ENCODE measurements at places on chromosomes 5 and 9.

DNA sequence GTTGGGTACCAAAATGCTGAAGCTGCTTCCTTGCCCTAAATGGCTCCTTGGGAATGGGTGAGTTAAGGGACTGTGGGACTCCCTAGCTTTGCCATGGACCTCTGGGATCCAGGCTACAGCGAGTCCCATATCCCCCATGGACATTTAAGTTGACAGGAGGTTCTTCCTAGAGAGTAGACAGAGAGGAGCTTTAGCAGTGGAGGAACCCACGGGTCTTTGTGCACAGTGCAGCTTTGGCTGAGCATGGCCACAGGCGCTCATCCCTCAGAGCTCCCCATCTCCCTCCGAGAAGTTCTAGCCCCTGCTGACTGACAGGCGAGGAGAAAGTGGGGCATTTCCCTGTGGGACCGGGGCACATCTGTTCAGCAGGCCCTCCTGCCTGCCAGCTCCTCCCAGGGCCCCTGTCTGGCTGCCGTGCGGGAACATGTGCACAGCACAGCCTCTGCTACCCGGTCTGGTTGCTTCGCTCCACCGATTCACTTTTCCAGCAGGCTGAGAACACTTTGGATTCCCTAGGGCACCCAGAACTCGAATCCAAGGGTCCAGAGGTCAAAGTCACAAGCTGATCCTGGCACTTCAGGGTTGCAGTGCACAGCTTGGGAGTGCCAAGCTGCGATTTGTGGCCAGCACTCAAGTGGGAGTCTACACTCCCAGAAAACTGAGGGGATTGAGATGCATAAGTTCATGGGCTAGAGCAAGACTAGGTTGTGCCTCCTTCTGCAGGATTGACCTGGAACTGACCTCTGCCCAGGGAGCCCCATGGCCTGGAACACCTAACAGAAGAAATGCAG, 40.6 kb upstream of the DMRTA1 start:
- DNase-seq, result no peak

- DNase-seq, result no peak
Observed at GRCh38 chr5:58477760-58478376, 13.4 kb upstream of the GAPT start.

GRCh38 chr5:154780128-154780527, 25.0 kb downstream of the LARP1 start:
- DNase-seq, result no peak

- no peak for DNase-seq
Observed at GRCh38 chr5:133957080-133957479, 11.3 kb downstream of the C5orf15 start.

DNA sequence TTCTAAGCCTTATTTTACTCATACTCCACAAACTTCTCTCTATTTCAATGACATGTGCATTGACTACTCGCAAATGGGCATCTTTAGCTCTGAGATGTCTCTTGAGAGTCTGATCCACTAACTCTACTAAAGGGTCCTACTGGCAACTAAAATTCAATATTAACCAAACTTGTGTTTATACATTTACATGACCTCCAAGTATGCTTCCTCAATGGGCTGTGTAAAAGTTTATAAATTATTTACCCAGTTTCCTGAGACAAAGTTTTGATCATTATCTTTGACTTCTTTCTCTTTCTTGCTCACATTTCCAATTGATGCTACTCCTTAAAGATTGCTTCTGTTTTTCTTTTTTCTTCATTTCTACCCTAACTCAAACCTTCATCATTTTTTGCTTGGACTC, 510.1 kb upstream of the DAB2 start:
- DNase-seq, result no peak

GRCh38 chr5:144093868-144094267, 76.6 kb downstream of the YIPF5 start:
- DNase-seq, result no peak

DNA sequence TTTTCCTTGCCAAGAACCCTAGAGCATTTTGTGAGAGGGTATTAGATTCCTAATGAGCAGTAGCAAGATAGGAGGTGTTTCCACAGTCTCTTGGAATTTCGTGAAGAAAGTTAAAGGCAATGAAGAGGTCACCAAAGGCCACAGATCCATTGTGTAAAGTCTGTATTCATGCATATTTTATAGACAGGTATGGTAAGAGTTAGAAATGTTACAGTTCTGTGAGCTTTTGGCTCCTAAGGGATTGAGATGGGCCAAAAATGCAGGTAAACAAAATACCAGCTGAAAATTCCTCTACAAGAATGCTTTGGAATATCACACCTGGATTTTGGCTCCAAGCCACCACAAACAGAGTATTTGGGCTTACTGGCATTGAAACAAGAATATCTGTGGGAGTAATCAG, 47.4 kb upstream of the FST start:
- DNase-seq, result no peak

- no peak for DNase-seq
Observed at GRCh38 chr9:137545123-137545522, 5.1 kb downstream of the PNPLA7 start.

GRCh38 chr9:127780126-127780885, 1.8 kb upstream of the SH2D3C start:
- no peak for DNase-seq

DNA sequence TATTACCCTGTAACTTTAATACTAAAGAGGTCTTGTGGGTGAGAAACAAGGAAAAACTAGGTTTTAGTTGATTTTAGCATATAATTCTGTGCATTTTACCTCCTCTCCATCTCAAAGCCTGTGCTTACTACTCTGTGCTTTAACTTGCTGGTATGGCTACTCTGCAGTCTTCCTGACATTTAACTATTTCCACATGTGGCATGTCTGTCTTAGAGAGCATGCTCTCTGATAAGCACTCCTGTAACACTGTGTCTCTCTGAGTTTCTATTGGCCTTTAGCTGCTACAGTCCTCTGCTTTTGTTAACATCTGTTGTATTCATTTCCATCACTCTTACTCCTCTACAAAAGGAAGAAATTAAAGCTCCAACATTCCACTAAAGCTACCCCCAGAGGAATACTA, 418.3 kb downstream of the RAB3C start:
- no peak for DNase-seq

- DNase-seq, result no peak
Observed at GRCh38 chr5:151905557-151905961, 19.1 kb downstream of the GLRA1 start.

DNA sequence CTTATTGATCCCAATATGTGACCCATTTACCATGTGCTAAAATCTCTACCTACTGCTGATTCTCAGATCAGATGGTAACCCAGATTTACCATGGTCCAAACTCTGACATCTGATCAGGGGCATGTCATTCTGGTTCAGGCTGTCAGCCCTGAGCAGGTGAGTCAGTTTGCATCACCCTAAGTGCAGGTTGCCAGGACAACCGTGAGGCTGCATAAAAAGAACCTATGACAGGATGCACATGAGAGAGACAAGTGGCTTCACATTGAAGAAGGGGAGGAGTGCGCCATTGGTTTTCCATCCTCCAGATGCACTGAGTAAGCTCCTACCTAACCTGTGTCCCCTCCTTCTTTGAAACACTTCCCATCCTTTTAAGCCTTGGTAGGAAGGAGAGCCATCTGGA, 801 bp upstream of the PRSS3 start:
- DNase-seq, result no peak

GRCh38 chr5:138770977-138771376, 17.8 kb downstream of the CTNNA1 start:
- DNase-seq, result no peak

DNA sequence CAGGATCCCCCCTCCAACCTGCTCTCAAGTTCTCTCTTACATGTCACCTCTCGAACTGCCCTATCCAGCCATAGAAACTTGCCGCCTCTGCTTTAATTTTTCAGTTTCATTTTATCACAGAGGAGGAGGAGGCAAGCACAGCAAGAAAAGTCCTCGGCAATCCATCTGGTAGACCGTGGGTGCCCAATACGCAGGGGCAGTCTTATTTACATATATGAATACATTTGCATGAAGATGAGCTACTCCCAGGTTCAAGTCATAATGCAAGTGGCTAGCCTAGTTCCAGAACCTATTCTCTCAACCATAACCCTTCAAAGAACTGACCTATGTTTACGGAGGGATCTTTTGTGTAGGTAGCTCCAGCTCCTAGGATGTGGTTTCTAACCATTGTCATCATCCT, 223.2 kb upstream of the PANK3 start:
- DNase-seq, result no peak

DNA sequence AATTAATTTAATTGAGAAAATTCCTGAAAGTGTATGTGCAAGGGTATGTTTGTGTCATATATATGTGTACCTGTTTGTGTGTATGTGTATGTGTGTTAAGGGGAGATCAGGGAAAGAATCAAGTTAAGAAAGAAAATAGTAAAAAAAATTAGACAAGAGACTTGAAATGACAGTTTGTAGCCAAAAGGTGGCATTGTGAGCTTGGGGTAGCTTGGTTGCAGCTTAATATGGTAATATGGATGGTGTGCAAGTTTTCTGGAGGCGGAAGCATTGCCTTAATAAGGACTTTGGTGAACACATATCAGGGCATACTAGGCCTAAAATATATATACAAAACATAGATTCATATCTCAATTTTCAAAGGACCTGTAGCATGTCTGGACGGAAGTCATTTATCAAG, 129.9 kb downstream of the INSYN2B start:
- DNase-seq, result no peak

GRCh38 chr5:72518001-72518683, 10.9 kb upstream of the ZNF366 start:
- no peak for DNase-seq

GRCh38 chr5:172082180-172082579, 75.7 kb upstream of the FBXW11 start:
- DNase-seq, result no peak

- DNase-seq, result no peak
Observed at GRCh38 chr9:120524038-120524437, 55.9 kb downstream of the CDK5RAP2 start.

DNA sequence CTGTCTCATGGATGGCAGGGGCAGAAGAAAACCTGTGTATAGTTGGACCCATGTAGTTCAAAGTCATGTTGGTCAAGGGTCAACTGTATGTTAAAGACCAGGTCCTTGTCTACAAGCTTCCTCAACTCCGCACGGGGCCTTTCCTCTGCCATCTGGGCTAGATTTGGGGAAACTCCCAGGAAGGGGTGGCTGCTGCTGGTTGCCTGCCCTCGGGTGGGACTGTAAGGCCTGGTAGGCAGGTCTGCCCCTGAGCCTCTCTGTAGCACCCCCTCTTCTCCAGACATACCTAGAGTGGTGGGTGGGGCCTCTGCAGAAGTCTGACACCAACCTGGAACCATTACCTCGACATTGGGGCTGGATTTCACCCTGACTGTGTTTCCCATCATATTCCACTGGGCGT, 15.2 kb downstream of the ENHO start:
- DNase-seq, result no peak

DNA sequence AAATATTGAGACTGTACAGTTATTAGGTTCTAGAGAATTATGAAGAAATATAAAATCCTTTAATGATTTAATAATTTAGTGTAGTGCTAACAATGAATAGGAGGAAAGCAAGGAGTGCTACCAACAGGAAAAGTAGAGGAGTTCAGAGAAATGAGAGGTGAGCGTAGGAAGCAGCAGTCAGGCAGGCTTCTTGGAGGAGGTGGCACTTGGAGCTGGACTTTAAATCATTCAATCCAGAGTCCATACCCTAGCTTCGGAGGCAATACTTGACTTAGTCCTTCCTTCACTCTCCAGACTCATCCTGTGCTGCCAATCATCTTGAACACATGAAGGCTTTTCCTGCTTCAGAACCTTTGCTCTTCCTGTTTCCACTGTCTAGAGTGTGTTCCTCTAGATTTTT, 254.3 kb downstream of the GRIA1 start:
- no peak for DNase-seq

- DNase-seq, result no peak
Observed at GRCh38 chr5:90917928-90918668, 359.5 kb downstream of the ADGRV1 start.

DNA sequence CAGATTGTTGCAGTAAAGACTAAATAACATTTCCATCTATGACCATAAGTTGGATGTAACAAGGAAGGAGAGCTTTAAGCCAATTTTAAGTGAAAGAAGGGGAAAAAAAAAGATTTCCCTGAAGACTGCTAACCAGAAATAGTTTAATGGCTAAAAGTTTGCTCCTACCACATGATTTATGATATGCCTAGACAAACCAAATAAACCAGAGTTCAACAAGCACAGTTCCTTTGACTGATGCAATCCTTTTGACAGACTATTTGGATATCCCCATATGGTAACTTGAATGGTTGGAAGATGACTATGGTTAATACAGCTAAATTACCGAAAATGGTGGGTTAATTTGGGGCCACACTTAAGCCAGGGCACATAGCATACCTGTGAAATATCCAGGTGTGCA, 338.5 kb downstream of the CETN3 start:
- no peak for DNase-seq

- DNase-seq, result no peak
Observed at GRCh38 chr5:94776167-94776566, 157.7 kb downstream of the SLF1 start.

- DNase-seq, result no peak
Observed at GRCh38 chr9:119611565-119611964, 242.3 kb upstream of the BRINP1 start.

- DNase-seq, result no peak
Observed at GRCh38 chr9:97804059-97804365, 49.0 kb upstream of the FOXE1 start.

DNA sequence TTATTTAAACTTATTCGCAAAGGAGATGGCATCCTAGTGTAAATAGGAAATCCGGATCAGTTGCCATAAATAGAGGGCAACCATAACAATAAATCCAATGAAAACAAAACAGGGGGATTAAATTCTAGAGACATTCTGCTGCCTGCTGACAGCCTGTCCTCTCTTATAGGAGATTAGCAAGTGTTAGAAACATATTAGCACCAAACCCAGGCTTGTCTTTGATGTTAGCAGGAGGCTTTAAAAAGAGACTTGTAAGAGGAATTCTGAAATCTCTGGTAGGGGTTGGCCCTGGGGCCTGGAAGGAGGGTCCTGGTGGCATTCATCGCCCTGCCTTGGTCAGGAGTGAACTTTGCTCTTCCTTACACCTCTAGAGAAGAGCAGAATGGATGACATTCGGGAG, 21.6 kb downstream of the NDST1 start:
- DNase-seq, result no peak

- DNase-seq, result no peak
Observed at GRCh38 chr9:131049829-131050715, 41.1 kb downstream of the LAMC3 start.

DNA sequence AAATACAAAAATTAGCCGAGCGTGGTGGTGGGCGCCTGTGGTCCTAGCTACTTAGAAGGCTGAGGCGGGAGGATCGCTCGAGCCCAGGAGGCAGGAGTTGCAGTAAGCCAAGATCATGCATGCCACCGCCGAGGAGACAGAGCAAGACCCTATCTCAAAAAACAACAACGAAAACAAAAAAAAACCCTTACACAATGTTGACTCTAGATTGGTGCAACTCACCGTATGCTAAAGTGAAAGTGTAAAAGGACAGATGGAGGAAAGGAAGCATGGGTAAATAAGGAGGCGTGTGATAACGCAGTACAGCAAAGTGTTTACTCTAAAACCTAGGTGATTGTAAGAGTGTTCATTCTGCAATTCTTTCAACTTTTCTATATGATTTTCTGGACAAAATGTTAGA, 15.9 kb upstream of the RUFY1 start:
- no peak for DNase-seq
